ENCODE measurements at places on chromosomes 4 and X. TPM values are rescaled to one million over a fixed set of nuclear protein-coding genes. Genes with fewer than 3 reads are reported as not detected.

The APLN gene
- 3.6 TPM for polyA plus RNA-seq

DNA sequence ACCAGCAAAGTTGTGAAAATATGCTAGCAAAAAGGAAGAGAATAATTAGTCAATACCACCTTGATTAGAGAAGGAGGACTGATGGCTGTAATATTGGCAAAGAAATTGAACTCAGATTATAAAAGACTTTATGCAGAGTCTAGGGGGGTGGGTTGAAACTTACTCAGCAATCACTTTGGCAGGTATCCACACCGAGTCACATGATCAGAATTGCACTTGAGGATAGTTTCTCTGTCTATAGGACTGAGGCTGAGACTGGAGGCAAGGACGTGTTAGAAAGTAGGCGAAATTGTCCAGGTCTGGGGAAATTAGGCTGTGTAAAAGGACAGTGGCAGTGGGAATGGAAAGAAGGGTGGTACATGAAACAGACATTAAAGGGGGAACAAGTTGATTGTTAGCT is 284.4 kb downstream of the ARHGAP24 start:
- DNase-seq, result no peak

GRCh38 chr4:101956068-101956825 is 165.7 kb downstream of the BANK1 start:
- DNase-seq, result no peak

The ATP10D gene
- polyA plus RNA-seq, result 2.2 TPM

The RNF128 gene
- 0.15 TPM for polyA plus RNA-seq

The EDNRA gene
- 12.0 TPM for polyA plus RNA-seq

DNA sequence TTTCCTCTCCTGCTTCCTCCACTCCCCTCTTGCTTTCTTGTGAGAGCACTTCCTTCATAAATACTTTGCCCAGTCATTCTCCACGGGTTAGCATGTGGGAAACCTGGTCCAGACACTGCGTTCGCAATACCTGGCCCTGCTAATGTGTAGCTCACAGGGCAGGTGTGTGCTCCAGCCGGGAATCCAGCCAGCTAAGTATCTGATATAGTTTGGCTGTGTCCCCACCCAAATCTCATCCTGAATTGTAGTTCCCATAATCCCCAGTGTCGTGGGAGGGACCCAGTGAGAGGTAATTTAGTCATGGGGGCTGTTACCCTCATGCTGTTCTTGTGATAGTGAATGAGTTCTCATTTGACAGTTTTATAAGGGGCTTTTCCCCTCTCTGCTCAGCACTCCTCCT is 32.2 kb upstream of the STX18 start:
- DNase-seq, result no peak

GRCh38 chr4:57154191-57154590 is 44.0 kb upstream of the IGFBP7 start:
- DNase-seq, result no peak

- DNase-seq, result peak; percentile 13
These were observed at the start of gene SPATA18 for GRCh38 chr4:52051213-52051614. Gene SPATA18 (plus strand): TSS chr4:52051304. CDS start chr4:52051705, 401 bp downstream.

The STAG2 gene
- 10.4 TPM for polyA plus RNA-seq

The NDP gene
- 0.19 TPM for polyA plus RNA-seq

- DNase-seq, result no peak
These were observed 459.6 kb upstream of the ATOH1 start for GRCh38 chr4:93368968-93369367.

DNA sequence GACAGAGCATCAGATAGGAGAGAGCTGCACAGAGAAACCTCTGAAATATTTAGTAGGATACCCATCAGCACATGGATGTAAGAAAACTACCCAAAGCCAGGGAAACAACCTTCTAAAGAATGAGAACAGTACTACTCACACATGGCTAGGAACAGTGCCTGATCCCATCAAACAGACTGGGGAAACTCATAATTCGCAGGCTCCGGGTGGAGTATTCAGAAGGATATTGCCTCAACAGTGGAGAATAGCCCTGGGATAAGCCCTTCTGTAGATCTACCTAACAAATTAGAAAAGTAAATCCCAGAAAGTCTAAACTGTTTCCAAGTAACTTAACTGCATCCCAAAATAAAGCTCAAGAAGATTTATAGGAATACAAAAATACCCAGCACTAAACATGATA is 17.8 kb downstream of the RCHY1 start:
- no peak for DNase-seq

- DNase-seq, result no peak
These were observed 153.5 kb downstream of the PCDH18 start for GRCh38 chr4:137378821-137379220.

The GAGE13 gene
- not detected for polyA plus RNA-seq
